ENCODE measurements at places on chromosomes 2 and 18. TPM values are rescaled to one million over a fixed set of nuclear protein-coding genes. Genes with fewer than 3 reads are reported as not detected.

DNA sequence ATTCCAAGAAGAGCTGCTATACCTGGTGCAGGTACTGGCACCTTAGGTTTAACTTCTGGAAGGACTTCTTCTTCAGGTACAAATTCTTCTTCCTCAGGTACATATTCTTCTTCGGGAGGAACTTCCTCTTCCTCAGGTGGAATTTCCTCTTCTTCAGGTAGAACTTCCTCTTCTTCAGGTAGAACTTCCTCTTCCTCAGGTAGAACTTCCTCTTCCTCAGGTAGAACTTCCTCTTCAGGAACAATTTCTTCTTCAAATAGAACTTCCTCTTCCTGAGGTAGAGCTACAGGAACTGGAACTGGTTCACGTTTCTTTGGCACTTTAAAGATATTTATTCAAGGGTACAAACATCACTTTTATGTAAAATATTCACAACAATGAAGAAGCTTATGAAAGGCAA lies 129.6 kb downstream of the TTN start:
- DNase-seq = no peak

GRCh38 chr2:205763708-205764211 lies 81.5 kb downstream of the NRP2 start:
- DNase-seq = peak; percentile 88

The PMAIP1 gene
- 14.3 TPM for total RNA-seq

The UGT1A5 gene
- not detected for total RNA-seq

The CELF4 gene
- not detected for total RNA-seq

- DNase-seq = no peak
Measured at GRCh38 chr18:2697184-2697583, 41.7 kb downstream of the SMCHD1 start.

- peak; percentile 36 for DNase-seq
Measured at GRCh38 chr2:133293544-133294353, 274.5 kb downstream of the NCKAP5 start.

DNA sequence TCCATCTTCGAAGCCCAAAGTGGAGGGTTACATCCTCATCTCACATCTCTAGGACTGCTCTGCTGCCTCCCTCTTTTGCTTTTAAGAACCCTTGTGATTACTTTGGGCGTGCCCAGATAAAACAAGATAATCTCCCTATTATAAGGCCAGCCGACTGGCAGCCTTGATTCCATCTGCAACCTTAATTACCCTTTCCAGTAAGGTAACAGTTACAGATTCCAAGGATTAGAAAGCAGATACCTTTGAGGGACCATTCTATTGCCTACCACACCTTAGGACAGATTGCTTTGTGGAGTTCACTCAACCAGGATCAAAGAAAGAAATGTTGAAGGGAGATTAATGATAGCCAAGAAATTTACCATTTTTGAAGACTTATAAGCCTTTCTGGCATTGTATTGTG lies 250.8 kb upstream of the ACVR2A start:
- DNase-seq = no peak

- DNase-seq = no peak
Measured at GRCh38 chr2:128520791-128521190, 202.1 kb upstream of the HS6ST1 start.

DNA sequence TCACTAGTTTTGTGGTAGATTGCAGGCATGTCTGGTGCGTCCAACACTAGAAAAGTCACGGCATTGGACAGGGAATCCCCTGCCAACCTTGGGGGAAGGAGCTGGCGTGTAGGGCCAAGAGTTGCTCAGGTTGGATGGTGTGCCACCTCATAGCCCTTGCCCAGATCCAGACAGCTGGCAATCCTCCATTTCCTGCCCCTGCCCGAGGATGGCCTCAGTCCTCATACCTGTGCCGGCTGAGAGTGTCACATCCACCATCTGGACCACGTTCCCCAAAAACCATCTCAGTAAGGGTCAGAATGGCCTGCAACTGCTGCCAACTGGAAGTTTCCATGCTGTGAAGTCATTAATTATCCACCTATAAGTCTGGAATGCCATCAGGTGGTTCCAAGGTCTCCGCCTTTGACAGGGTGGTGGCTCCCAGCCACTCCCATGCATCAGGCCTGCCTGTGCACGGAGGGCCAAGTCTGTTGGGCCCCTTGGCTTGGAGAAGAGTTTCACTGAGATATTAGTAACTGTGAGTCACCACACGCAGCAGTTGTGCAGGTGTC lies 55.0 kb downstream of the IMPA2 start:
- DNase-seq = no peak

DNA sequence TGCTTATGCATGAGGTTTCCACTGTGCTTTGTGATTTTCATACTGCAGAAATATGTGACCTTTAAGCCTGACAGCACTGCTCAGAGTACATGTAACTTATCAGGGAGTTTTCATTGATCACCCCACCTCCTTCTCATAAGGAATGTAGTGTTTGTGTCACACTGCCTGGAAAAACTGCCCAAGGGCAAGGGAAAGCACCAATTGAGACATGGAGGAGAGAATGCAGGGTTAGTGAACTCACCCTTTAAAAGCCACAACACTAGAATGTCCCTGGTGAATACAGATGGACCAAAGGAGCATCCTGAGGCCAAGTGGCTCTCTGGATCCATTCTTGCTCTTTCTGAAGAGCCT lies 147.2 kb upstream of the SPATS2L start:
- no peak for DNase-seq

DNA sequence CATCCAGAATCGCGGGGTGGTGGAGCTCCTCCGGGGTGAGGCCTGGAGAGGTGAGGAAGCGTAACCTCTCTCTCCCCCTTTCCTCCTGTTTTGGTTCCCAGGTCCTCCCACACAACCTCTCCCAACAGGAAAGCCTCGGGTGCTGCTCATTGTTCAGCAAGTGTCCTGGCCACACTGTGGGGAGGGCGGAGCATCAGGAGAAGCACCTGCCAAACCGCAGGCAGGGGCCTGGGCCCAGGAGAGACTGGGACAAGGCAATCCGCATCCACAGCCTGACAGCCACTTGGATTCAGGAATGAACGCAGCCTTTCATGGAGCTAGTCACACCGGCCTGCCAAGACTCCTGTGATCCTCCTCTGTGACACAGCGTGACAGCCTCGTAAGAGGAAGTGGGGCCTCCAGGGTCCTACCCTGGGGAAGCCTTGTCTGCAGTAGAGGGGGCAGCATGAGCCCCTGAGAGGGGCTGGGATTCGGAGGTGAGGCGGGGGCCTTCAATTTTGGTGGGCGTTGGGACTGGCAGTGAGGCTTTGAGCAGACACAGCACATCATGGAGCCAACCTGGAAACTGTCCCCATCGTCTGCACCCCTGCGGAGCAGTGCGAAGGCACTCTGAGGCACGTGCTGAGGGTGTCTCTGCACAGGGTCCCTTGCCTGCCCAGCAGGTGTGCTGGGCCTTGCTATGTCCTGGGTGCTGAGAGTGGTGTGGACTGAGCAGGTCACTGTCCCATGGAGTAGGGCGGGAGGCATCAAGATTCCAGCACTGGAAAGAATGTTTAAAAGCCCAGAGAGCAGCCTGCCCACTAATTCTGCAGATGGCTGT lies 62.2 kb downstream of the EDAR start:
- no peak for DNase-seq

DNA sequence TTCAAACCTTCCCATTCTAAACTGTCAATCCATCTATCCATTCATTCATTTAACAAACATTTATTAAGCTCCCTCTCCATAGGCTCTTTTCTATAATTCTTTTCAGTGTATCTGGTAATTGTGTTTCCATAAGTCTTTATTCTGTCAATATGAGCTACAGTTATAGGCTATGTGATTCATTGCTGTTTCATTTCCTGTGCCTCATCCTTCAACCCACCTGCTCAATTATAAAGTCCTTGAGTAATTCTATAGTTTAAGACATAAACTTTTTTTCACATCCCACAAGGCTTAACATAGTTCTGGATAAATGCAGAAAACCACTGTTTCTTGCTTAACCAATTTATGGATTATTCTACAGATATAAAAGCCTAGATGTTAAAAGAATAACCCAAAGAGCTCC lies 84.2 kb upstream of the PIK3C3 start:
- no peak for DNase-seq

DNA sequence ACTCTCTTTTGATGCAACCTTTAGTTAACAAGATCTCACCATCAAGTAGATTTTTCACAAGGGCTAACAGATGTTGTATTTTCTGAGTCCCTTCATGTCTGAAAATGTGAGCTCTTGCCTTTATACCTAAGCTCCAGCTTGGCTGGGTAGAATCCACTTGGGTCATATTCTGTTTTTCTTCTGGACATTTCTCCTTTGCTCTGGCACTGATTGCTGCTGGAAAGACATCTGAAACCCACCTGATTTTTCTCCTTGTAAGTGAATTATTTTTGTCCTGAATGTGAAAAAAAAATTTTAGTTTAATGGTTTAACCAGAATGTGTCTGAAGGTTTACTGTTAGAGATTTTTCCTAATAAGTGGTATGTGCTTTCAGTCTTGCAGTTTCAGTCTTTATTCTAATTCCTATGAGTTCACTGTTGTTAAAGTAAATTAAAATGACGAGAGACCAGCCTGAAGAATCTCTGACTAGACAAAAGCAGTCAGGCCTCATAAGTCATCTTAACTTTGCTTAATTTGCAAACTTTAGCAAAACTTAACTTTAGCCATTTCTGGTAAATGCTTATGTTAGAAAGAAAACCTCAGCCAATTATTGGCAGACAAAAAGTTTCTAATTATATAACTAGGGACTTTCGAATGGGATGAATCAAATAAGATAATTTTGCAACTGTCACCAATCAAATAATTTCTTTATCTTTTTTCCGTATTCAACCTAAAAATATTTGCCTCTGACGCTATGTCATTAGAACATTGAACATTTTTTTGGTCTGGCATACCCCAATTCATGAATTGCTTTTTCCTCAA lies 70.8 kb downstream of the ACAA2 start:
- DNase-seq = no peak

The SPATA3 gene
- not detected for total RNA-seq

- no peak for DNase-seq
Measured at GRCh38 chr18:58025733-58026132, 18.3 kb upstream of the NEDD4L start.

GRCh38 chr18:59740141-59740540 lies 42.9 kb upstream of the CCBE1 start:
- no peak for DNase-seq

DNA sequence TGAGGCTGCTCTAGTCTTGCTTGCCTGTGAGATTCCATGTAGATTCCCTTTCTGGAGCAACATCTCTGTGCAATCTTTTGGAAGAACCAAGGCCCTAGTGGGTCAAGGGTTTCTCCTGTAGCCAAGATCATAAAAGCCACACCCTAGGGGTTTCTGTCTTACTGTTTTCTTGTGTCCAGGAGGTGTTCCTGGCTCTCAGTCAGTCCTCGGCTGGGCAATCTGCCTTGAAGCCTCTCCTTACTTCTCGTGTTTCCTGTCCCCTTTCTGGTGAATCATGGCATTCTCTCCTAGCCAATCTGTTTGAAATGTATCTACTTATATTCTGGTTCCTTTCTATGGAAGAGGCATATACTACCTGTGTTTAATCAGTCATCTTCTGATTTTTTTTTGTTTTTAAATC lies 484.8 kb upstream of the UBE2E3 start:
- no peak for DNase-seq
